ENCODE measurements at places on chromosomes 5 and 9.

DNA sequence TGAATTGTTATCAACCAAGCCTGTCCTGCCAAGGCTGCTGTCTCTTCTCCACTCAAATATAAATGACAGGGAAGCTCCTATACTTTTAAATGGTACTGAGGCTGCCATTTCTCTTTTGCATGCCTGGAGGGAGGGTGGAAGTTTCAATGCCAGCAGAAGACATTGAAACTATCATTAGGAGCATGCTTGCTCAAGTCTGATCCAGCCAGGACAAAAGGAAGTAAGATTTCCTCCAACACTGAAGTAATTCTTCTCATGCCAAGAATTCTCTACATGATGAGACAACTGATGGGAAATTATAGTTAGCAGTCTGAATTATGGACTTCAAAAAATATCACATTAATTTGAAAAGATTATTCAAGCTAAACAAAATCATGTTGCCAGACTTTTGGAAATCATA lies 5.4 kb downstream of the SPINK6 start:
- no peak for DNase-seq

- no peak for DNase-seq
These were observed 33.1 kb upstream of the ZNF462 start for GRCh38 chr9:106829666-106830408.

DNA sequence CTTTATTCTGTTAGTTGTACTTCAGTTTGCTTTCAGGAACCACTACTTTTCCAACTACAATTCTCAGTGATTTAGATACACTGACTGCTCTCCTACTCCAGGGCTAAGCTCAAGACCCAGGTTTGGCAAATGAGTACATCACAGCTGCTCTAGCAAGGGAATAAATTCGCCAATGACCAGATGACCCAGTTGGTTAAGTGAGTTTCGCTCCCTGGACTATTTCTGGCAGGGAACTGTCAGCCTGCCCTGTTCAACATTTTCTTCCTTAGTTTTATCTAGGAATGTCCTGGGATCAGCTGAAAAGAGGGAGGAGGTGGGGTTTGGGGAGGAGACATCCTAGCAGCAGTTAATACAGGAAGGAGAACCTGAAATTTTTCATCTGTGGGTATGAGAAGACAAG lies 6.4 kb upstream of the STARD4 start:
- no peak for DNase-seq

GRCh38 chr5:135650081-135650480 lies 71.3 kb upstream of the CXCL14 start:
- no peak for DNase-seq

Measured in activated CD4-positive, alpha-beta T cell treated with anti-CD3 and anti-CD28 coated beads, Interleukin-2, amount 50 U/mL, for 48 hours (primary cell).